ENCODE measurements at places on chromosomes 16 and 17. TPM values are rescaled to one million over a fixed set of nuclear protein-coding genes. Genes with fewer than 3 reads are reported as not detected.

- no peak for DNase-seq
- no peak overlapping the region for H3K4me3 ChIP-seq
- no peaks in the 10 kb centered on the region for H3K27me3 ChIP-seq
- no peaks in the 10 kb centered on the region for H3K4me1 ChIP-seq
Measured at GRCh38 chr16:29148131-29148691, 163.4 kb downstream of the LAT start.

DNA sequence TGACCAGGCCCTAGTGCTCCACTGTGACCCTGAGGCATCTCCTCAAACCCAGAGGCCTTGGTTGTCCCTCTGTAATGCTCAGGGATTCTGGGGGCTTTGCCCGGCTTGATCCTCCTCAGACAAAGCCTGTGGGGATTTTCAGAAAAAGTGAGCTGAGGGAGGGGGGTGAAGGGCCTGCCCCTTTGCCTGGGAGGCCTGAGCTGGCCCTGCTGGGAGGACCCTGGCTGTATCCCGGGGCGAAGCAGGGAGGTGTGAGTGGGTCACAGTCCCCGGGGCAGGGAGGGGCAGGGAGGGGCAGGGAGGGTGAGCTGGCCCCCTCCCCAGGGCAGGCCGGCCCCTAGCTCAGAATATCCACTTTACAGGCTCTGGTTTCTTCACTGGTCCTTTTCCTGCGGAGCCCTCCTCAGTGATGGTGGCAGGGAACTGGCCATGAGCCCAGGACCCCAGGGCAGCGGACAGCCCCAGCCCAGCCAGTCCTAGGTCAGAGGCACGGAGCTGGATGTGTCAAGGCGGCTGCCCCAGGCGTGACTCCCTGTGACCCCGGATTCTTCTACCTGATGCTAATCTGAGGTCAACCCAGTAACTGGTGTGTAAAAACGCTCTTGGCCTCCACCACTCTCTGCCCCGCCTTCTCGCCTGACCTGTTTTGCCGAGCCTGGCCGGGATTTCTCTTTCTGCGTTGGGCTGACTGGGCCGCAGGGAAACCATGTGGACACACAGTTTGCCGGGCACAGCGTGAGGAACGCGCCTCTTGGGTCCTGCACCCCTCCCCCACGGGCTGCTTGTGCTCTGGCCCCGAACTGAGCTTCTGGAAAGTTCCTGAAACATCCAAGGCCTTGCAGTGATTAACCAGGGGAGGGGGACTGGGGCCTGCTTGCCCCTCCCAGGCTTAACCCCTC, 5.8 kb upstream of the FASN start:
- peaks cover 30% of the 10 kb centered on the region for H3K4me1 ChIP-seq

DNA sequence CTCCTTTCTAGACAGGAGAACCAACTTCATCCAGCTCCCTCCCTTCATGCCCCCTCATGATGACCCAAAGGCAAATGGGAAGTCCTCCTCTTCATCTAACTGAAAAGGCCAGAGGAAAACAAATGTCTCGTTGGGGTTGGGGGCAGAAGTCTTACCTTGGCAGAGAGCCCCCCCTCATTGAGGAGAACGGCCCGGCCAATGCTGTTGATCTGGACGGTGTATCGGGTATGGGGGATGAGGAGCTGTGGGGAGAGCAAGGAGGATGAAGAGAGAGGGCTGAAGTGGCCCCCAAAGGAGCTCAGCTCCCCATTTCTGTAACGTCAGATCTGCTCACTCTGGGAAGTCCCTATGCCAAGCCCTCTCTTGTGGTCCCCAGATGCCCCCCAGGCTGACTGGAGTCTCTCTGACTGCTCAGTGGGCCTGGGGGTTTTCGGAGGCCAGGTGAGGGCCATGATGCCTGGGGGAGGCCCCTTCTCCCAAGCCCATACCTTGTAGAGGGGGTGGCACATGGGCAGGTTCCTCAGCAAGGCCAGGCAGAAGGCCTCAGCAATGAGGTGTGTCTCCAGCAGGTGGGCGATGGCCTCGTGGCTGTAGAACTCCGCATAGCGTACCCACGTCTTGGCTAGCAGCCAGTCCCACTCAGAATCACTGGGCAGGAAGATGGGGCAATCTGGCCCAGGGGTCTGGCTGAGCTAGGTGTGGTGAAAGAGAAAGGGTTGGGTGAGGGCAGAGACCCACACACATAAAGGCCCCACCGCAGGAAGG, 10.8 kb downstream of the ALOX12B start:
- H3K27me3 ChIP-seq = peaks cover 63% of the 10 kb centered on the region
- H3K27ac ChIP-seq = no peak overlapping the region
- no peaks in the 10 kb centered on the region for H3K36me3 ChIP-seq
- DNase-seq = no peak
- peaks cover 16% of the 10 kb centered on the region for H3K4me1 ChIP-seq
- no peak overlapping the region for H3K4me3 ChIP-seq

DNA sequence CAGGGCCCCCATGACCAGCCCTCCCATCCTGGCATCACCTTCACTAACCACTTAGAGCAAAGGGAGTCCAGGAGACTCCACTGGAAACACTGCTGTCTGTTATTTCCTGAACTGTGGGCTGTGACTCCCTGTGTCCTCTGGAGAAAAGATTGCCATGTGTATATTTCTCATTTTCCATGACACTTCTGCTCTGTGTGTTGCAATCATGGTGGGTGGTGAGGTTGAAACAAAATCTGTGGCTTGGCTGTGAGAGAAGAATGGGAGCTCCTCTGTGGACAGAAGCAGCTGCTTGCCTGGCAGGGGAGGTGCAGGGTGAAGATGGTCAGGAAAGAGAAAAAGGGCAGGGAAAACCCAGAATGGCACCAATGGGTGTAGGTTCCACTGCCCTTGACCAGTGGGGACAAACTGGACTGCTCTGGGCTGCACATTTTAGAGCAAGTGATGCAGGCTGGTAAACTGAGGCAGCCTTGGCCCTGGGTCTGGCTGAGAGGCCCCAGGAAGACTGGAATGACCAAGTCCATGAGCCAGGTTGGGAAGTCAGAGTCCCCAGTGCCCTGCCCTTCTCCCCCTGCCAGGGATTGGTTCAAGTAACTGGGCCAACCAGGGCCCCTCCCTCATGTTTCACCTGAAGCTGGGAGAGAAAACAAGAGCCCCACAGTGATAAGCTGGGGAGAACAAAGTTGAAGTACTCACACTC, 314.3 kb downstream of the C16orf95 start:
- peaks cover 13% of the 10 kb centered on the region for H3K4me1 ChIP-seq
- no peaks in the 10 kb centered on the region for H3K36me3 ChIP-seq
- no peak overlapping the region for H3K27ac ChIP-seq

Gene HYDIN
- total RNA-seq = not detected

Gene MPV17L
- not detected for total RNA-seq

Gene GRIN2C
- not detected for total RNA-seq

Gene AP2B1
- total RNA-seq = 76.0 TPM
